ENCODE measurements at places on chromosomes 7 and 10.

GRCh38 chr10:85607043-85607695, 759.4 kb downstream of the GRID1 start:
- no peak for DNase-seq

GRCh38 chr7:147298611-147299043, 1182.0 kb downstream of the CNTNAP2 start:
- no peak for DNase-seq

DNA sequence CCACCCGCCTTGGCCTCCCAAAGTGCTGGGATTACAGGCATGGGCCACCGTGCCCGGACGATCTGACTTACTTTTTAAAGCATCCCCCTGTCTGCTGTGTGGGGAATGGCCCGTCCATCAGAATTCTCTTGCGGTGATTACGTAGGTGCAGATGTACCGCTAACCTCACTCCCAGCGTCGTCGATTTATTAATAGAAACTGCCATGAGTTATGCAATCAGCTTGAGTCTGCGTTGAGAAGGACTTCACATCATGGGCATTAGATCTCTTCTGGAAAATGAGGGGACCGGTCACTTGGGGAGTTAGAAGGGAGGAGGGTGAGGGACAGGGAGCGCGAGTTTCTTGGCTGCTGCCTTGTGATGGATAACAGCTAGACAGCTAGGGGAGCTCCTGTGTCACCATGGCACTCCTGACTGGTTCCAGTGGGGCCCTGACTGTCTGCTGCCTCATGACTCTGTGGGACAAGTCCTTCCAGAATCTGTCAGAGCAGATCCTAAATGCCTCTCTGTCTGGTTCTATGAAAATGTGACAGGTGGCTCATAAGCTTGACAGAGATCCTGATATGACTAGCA, 35.2 kb downstream of the POR start:
- DNase-seq, result no peak

GRCh38 chr7:41476460-41476803, 226.5 kb downstream of the INHBA start:
- DNase-seq, result no peak

DNA sequence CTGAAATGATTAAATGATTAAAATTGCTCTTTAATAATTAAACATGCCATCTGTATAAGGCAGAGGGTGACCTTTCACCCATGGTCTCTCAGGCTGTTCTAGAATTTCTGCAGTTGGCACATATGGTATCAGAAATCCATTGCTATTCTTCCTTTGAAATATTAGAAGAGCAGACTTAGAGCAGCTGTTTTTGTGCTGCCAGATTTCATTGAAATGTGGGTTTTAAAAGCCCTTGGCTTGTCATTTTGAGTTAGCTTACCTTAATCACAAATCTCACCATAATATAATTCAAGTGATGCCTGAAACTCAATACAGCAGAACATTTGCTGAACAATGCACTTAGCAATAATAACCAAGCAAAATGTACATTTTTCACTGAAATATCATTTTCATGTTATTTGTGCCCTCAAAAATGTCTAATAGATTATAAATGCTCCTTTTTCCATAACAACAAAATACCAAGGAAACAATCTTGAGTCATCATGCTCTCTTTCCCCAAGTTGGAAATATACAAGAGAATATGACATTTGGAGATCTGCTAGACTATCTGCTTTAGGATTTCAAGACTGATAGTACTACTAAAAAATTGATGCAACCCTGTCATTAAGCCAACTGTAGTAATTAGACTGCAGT, 16.1 kb upstream of the PTTG1IP2 start:
- peak; percentile 42 for DNase-seq

- no peak for DNase-seq
Measured at GRCh38 chr10:34097682-34098081, 717.4 kb downstream of the PARD3 start.

DNA sequence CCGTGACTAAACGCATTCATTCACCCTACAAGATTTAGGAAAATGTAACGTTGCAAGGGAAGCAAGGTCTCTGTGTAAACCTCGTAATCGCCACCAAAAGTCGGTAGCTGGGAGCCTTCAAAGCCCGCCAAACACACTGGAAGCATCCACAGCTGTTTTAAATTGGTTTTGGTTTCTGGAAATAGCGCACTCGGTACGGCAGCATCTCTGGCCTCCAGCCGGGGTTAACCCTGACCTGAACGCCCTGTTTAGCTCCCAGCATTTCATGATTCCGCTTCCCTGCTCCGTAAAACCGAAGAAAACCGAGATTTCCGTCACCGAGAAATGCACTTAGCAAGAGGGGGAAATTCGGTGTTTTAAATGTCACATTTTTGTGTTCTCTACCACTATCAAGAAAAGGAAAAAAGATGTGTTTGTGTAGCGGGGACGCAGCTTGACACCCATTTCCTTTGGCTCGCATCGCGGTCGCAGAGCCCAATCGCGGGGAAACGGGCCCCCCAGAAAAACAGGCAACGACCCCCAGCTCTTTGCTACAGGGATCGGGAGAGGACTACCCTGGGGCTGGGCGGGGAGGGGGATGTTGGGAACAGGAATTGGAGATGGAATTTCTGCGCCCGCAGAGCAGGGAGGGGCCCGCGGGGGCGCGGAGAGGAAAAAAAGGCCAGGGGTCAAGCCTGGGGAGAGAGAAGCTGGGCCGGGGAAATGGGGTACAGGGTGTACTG, 646 bp downstream of the SGCE start:
- peak; percentile 58 for DNase-seq

- DNase-seq, result peak; percentile 48
Measured at GRCh38 chr10:11301571-11302111, 284.0 kb downstream of the CELF2 start.

DNA sequence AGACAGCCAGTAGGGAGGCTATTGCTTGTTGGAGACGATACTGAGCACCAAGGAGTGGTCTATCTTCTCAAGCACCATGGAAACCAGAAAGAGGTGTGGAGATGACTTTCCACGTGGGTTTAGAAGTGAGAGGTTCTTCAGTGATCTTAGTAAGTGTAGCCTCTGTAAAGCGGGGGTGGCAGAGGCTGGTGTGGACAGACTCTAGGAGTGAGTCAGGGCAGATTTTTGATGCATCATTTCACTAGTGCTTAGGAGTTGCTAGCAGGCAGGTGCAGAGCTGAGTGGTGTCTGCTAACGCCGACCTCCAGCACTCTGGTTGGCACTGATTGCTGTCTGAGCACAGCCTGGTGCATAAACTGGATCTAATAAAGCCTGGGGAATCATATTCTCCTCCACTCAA, 78.4 kb upstream of the ADO start:
- no peak for DNase-seq

DNA sequence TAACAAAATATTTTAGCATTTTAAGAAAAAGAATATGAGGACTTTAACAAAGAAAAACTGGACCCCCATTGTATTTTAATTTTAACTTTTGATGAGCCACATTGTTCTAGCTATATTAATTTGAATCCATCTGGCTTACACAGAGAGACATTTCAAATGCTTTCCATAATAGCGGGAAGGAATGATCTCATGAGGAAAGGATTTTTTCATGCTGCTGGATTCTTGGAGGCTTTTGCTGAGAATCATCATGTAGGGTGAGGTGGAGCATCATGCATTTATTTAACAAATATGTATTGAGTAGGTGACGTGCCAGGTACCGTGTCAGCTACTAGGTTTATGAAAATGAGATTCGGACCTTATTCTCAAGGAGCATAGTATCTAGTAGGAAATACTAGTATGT, 1006.3 kb downstream of the SORCS1 start:
- no peak for DNase-seq

- no peak for DNase-seq
Measured at GRCh38 chr10:55358539-55358938, 557.5 kb upstream of the PCDH15 start.

DNA sequence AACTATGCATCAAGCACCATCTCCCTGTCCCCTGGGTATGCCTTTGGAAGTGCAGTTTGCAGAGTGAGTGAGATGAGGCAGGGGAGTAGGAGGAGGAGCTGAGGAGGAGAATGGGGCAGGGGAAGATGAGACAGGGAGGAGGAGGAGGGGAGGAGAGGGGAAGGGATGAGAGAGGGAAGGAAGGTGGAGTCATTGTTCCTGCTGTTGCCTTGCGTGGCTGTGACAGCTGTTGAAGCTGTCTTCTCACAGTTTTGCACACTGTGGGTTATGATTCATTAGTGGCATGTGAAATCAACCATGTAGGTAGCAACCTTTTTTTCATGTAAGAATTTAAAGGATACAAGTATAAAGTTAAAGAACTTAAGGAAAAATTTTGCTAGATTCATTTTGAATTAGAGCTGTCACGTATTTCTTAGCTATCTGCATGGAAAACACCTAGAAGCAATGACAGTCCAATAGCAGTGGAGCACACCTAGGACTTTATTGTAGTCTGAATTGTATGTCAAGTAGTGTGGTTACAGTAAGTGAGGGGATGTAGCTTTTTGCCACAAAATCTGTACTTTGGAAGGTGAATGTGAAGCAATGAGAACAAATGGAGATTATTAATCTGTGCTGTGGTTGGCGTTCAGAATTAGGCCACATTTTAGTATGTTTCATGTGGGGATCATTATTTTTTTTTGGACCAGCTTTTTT, 21.7 kb downstream of the CCM2 start:
- peak; percentile 6 for DNase-seq

- DNase-seq, result no peak
Measured at GRCh38 chr7:106538638-106539037, 122.3 kb downstream of the CCDC71L start.

DNA sequence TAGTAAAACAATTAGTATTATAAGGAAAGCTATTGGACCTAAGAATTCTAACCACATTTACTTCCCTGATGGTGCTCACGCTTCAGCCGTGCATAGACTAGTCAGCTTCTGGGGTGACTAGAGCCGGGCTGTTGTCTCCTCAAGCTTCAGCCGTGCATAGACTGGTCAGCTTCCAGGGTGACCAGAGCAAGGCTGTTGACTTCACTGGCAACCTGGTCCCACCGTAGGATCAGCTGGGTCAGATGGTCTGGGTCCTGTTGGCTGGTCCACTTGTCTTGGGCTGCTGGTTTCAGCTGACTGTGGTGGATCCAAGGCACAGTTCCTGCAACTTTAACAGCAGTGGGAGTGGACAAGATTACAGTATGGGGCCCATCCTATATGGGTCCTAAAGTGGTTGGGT, 99.4 kb downstream of the TRIM24 start:
- no peak for DNase-seq

- DNase-seq, result no peak
Measured at GRCh38 chr7:85030893-85031292, 156.0 kb downstream of the SEMA3D start.

- no peak for DNase-seq
Measured at GRCh38 chr10:18068401-18068800, 71.8 kb upstream of the CACNB2 start.

DNA sequence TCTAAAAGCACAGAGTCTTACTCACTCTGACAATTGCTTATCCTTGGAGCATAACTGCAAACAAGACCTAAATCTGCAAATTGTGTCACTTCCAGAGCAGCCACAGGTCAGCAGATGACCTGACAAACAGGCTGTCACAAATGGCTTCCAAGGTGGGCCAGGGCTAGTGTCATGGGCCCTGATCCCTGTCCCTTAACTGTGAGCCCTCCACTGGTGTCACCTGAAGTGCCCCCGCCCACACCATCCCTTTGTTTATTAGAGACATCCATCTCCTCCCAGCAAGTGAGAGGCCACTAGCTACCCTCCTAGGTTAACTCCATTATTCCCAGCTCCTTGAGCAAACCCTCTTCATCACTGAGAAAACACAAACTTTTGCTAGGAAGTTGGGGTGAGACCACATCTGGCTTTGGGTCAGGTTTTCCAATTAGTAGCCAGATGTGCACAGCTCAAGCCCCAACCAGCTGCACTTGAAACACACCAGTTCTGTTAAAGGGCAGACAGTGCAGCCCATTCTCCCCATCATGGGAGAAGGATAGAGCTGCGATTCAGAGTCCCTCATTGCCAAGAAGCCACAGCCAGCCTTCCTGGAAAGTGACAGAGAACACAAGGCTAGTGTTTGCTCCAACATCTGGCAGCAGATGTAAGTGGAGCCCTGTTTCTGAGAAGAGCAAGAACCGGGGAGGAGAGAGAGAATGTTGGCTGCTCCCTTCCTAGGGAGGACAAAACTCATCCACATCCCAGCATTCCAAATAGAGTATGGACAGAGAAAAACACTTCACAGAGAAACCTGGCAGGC, 75.7 kb upstream of the NANOS1 start:
- DNase-seq, result no peak

DNA sequence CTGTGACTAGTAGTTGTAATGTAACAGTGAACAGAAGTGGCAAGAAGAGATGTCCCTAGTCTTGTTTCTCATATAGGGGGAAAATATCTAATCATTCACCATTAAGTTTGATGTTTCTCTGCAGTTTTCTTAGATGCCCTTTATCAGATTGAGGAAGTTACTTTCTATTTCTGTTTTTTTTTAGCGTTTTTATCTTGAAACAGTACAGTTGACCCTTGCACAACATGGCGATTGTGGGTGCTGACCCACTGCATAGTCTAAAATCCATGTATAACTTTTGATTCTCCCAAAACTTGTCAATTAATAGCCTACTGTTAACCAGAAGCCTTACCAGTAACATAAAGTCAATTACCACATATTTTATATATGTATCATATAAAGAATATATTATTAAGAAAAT, 192.0 kb downstream of the ADK start:
- no peak for DNase-seq

- no peak for DNase-seq
Measured at GRCh38 chr10:56449770-56450169, 88.7 kb upstream of the ZWINT start.

GRCh38 chr7:2587778-2588177, 29.0 kb downstream of the IQCE start:
- DNase-seq, result no peak

DNA sequence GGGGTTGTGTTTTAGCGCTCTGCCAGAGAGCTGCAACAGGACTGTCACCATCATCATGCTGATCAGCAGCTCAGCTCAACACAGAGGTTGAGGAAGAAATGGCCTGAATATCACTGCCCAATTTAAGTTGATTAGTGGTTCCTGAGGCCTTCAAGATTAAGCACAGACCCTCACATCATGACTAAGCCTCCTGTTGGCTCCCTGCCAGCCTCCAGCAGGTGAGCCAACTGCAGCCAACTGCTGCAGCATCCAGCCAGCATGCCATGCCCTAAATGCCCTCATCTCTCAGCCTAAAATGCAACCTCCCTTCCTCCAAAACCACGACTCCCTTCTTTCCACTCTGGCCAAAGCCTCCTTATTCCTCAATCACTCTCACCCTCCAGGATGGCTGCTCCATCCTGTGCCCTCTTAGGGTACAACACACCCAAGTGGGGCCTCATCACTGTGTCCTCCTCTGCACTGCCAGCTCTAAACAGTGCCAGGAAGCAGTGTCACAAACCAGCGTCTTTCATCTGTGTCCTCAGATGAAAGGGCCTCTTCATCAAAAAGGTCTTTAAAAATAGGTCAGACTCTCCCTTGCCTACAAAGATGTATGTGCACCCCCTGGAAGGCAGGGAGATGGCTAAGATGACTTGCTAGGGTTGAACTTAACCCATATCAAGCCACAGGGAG, 259.3 kb downstream of the ZEB1 start:
- peak; percentile 58 for DNase-seq
